Trophoblast cell (in vitro differentiated cells and primary cell): ENCODE measurements at places on chromosomes 3 and 15.

GRCh38 chr15:30059771-30060170, 23.0 kb upstream of the GOLGA8J start:
- no peak overlapping the region for H3K27ac ChIP-seq
- no peaks in the 10 kb centered on the region for H3K27me3 ChIP-seq
- DNase-seq: no peak
- H3K4me1 ChIP-seq: peaks cover 3% of the 10 kb centered on the region
- no peak overlapping the region for H3K4me3 ChIP-seq

- no peaks in the 10 kb centered on the region for H3K36me3 ChIP-seq
- no peaks in the 10 kb centered on the region for H3K4me1 ChIP-seq
- H3K27ac ChIP-seq: no peak overlapping the region
- H3K4me3 ChIP-seq: no peak overlapping the region
- H3K27me3 ChIP-seq: no peaks in the 10 kb centered on the region
- DNase-seq: peak; percentile 79
These were observed 37.2 kb downstream of the AADACL2 start for GRCh38 chr3:151770956-151771355.

DNA sequence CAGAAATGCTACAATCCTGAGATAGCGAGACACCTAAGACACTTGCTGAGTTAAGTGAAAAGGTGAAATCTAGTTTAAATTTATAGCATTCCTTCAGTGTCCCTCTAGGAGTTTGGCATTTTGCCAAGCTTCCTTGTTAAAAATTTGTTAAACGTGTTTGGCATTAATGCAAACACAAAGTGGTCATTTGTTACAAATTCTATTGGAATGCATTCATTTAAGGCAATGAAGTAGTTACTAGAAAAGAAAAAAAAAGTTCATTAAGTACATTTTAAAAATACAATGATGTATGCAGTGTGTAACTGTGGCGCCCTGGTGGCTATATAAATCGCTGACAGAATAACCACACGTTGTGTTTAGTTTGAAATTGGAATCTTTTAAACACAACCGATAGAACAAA, 31.3 kb upstream of the WNT5A start:
- no peaks in the 10 kb centered on the region for H3K27me3 ChIP-seq
- H3K36me3 ChIP-seq: no peaks in the 10 kb centered on the region
- peaks cover 15% of the 10 kb centered on the region for H3K4me1 ChIP-seq
- H3K27ac ChIP-seq: no peak overlapping the region
- DNase-seq: no peak
- H3K4me3 ChIP-seq: no peak overlapping the region

DNA sequence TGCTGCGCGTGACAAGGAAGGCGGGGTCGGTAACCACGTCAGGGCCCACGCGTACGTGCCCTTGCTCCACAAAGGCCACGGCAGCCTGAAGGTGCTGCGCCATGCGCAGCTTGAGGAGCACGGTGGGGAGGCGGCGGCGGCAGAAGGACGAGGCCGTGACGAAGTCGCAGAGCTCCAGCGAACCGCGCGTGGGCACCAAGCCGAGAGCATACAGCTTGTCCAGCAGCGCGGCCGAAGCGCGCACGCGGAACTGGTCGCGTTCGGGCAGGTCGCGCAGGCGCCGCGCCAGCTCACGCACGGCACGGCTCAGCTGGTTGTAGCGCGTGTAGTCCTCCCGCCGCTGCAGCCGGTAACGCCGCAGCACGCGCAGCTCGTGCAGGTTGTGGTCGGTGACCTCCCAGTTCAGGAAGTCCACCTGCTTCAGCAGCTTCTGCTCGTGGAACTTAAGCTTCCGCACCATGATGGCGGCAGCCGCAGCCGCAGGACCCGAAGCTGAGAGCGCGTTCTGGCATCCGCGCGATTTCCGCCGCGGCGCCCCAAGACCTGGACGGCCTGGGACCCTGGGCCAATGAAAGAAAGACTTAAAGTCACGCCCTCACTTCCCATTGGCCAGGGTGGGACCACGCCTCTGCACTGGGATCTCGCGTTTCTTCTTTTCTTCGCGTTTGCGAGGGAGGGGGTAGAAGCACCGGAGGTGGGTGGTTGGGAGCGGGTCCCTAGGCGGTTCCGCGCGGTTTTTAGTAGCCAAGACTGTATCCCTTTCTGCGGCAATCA, at the start of gene IMP3:
Gene IMP3 (minus strand): TSS at position 516 of the 774 bp plus-strand sequence. CDS start 56 bp downstream, at position 460.
- no peaks in the 10 kb centered on the region for H3K27me3 ChIP-seq
- peak within 1 kb of the TSS; percentile 99 for H3K4me3 ChIP-seq
- H3K4me1 ChIP-seq: no peaks in the 10 kb centered on the region
- H3K36me3 ChIP-seq: peaks cover 4% of the 10 kb centered on the region
- H3K27ac ChIP-seq: peak within 1 kb of the TSS; percentile 69

GRCh38 chr3:58117561-58118181, 93.1 kb downstream of the DNASE1L3 start:
- H3K4me1 ChIP-seq: no peaks in the 10 kb centered on the region
- peaks cover 72% of the 10 kb centered on the region for H3K36me3 ChIP-seq
- H3K27me3 ChIP-seq: no peaks in the 10 kb centered on the region
- no peak overlapping the region for H3K4me3 ChIP-seq
- H3K27ac ChIP-seq: no peak overlapping the region

DNA sequence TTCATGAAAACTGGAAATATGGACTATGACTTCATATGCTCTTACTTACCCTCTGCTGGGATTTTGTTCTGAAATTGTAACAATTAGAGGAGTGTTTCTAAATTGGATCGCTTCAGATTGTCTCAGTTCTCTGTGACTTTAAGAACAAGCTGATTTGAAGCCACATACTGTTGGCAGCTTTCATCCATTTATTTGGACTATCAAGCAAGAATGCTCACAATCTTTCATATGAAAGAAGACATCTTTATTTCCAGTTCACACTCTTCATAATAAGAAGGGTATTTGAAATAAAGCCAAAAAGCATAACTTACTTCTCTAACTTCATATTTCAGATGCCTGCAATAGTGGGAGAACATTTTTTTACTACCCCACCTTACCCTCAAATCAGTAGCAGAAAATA, 491.6 kb upstream of the TPRG1 start:
- H3K4me1 ChIP-seq: peaks cover 7% of the 10 kb centered on the region
- no peak overlapping the region for H3K27ac ChIP-seq
- H3K4me3 ChIP-seq: no peak overlapping the region
- H3K27me3 ChIP-seq: no peaks in the 10 kb centered on the region
- no peaks in the 10 kb centered on the region for H3K36me3 ChIP-seq

DNA sequence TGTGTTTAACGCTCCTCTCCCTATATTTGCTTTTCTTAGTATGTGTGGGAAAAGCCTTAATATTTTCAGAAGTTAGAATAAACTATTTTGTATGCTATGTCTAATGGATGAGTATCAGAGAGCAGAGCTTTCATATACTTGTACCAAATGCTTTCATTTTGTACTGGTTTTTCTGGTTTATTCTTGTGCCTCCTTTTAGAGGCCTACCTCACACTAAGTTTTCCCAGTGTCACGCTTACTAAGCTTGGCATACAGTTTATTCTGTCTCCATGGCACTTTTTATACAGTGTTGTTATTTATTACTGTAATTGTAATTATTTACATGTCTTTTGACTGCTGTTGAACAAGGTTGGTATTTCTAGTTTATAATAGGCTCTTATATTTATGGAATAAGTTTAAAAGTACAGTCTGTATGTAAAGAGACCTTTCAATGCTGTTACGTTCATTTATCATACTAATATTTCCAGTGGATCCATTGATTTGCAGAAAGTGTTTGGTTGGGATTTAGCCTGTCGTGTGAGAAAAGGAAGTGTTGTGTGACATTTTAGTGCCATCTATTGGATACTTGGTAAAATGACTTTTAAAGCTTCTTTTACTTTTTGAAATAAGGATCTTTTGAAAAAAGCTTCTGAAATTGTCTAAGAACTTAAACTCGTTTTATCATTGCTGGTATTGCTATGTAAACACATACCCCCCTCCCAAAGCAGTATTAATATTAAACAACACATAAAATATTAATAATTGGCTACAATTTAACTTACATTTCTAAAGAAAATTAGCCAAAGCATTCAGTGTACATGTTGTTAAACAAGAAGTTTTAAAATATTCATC, 5.2 kb upstream of the EBLN2 start:
- H3K27ac ChIP-seq: no peak overlapping the region
- DNase-seq: peak; percentile 70
- H3K36me3 ChIP-seq: no peaks in the 10 kb centered on the region
- no peaks in the 10 kb centered on the region for H3K27me3 ChIP-seq

- DNase-seq: no peak
- peaks cover 3% of the 10 kb centered on the region for H3K4me1 ChIP-seq
- no peaks in the 10 kb centered on the region for H3K27me3 ChIP-seq
- H3K27ac ChIP-seq: no peak overlapping the region
These were observed 16.0 kb upstream of the PTX3 start for GRCh38 chr3:157420606-157421130.

GRCh38 chr15:36029606-36030210, 483.7 kb upstream of the DPH6 start:
- H3K27me3 ChIP-seq: no peaks in the 10 kb centered on the region
- no peaks in the 10 kb centered on the region for H3K36me3 ChIP-seq
- no peak overlapping the region for H3K27ac ChIP-seq
- H3K4me3 ChIP-seq: no peak overlapping the region
- H3K4me1 ChIP-seq: no peaks in the 10 kb centered on the region

DNA sequence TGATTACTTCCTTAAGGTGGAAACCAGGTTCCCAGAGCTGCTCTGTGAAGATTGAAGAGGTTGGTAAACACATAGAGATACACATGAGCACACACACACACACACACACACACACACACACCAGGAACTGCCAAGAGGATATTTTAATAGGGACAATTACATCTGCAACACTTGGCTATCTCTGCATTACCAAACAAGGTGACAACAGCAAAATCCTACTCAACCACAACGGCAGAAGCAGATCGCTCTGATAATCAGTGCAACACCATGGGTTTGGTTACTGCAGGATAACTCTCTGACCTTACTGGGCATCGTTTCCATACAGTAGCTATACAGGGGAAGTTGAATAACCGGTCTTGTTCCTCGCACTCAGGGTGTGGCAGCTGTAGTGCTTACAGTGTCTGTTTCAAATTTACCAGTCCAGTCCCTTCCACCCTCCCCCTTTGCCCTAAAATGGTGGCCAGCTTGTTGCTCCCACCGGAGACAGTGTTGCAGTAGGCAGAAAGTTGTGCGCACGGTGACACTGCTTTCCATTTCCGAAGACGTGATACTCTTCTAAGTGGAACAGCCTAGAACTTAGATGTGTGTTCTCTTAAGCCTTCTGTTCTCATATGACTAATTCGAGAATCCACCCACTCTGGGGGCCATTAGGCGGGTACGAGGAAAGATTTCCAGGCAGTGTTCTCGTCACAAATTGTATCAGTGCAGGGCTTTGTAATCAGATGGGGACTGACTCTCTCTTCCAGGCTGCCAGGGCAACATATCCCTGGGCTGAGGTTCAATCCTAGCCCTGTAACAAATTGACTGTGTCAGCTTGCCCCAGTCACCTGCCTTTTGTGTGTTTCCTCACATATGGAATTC, 176.2 kb downstream of the P3H2 start:
- peak; percentile 98 for DNase-seq
- no peaks in the 10 kb centered on the region for H3K36me3 ChIP-seq
- H3K4me1 ChIP-seq: peaks cover 10% of the 10 kb centered on the region
- H3K27ac ChIP-seq: no peak overlapping the region
- H3K4me3 ChIP-seq: no peak overlapping the region

DNA sequence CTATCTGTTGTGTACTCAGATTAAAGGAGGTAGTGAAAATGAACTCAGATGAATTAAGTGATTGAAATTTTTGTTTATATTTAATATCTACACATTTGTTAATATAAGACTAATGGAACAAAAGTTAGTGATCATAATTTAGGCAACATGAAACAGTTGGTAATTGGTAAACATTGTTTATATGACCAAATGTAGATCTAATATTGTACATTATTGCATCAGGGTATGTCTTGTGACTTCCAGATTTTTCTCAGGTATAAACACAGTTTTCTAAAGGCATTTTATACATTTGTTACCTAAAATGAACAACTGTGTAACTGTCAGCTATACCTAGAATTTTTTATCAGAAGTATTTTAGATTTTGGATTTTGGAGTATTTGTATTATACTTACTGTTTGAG, 14.8 kb downstream of the GMPS start:
- no peaks in the 10 kb centered on the region for H3K36me3 ChIP-seq
- H3K27me3 ChIP-seq: no peaks in the 10 kb centered on the region
- DNase-seq: no peak
- no peak overlapping the region for H3K4me3 ChIP-seq
- H3K4me1 ChIP-seq: no peaks in the 10 kb centered on the region

DNA sequence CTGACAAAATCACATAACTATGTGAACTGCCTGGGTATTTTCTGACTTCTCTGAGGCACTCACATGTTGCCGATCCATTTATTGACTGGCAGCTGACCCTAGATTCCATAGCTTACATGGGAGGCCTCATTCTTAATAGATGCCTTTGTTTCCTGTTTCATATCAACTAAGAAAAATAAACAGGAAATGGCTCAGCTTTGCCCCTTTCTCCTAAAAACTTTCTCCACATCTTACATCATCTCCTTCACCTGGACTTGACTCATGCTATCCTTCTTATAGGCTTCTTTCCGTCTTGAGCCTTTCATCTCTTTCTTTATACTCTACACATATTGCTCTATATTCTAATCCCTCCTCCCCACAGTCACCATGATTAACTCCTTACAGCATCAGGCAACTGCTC, 38.0 kb downstream of the TXNRD3 start:
- no peaks in the 10 kb centered on the region for H3K36me3 ChIP-seq
- H3K27ac ChIP-seq: no peak overlapping the region
- no peak for DNase-seq

- no peak overlapping the region for H3K4me3 ChIP-seq
- no peaks in the 10 kb centered on the region for H3K36me3 ChIP-seq
- H3K27ac ChIP-seq: no peak overlapping the region
- H3K4me1 ChIP-seq: no peaks in the 10 kb centered on the region
- H3K27me3 ChIP-seq: no peaks in the 10 kb centered on the region
These were observed 116.9 kb downstream of the RORA start for GRCh38 chr15:61112231-61112630.

- no peaks in the 10 kb centered on the region for H3K4me1 ChIP-seq
- no peaks in the 10 kb centered on the region for H3K36me3 ChIP-seq
- no peak overlapping the region for H3K27ac ChIP-seq
These were observed 88.7 kb downstream of the SEMA5B start for GRCh38 chr3:122938783-122939425.

DNA sequence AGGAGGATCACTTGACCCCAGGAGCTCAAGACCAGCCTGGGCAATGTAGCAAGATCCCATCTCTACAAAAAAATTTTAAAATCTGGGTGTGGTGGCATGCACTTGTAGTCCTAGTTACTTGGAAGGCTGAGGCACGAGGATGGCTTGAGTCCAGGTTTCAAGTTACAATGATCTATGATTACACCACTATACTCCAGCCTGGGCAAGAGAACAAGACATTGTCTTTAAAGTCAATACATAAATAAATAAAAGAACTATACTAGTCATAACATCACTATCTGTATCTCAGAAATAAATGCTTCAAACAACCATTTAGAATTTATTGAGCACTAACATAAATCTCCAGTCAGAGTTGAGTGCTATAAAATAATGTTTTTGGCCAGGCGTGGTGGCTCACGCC, 8.5 kb upstream of the PHLDB2 start:
- peaks cover 6% of the 10 kb centered on the region for H3K4me1 ChIP-seq
- H3K36me3 ChIP-seq: no peaks in the 10 kb centered on the region
- peak; percentile 61 for DNase-seq
- no peak overlapping the region for H3K27ac ChIP-seq
- H3K4me3 ChIP-seq: no peak overlapping the region

GRCh38 chr3:179156775-179157174, 8.6 kb downstream of the PIK3CA start:
- H3K27ac ChIP-seq: no peak overlapping the region
- no peak overlapping the region for H3K4me3 ChIP-seq
- no peaks in the 10 kb centered on the region for H3K27me3 ChIP-seq
- no peaks in the 10 kb centered on the region for H3K4me1 ChIP-seq
- no peak for DNase-seq

GRCh38 chr3:23959135-23959900, 14.2 kb downstream of the NR1D2 start:
- peaks cover 6% of the 10 kb centered on the region for H3K36me3 ChIP-seq
- H3K27ac ChIP-seq: no peak overlapping the region
- H3K4me3 ChIP-seq: no peak overlapping the region
- H3K27me3 ChIP-seq: no peaks in the 10 kb centered on the region
- DNase-seq: peak; percentile 67
- peaks cover 8% of the 10 kb centered on the region for H3K4me1 ChIP-seq
